ENCODE measurements at places on chromosomes 13 and 19.

GRCh38 chr13:35700671-35701070 lies 224.2 kb upstream of the MAB21L1 start:
- no peak for DNase-seq

DNA sequence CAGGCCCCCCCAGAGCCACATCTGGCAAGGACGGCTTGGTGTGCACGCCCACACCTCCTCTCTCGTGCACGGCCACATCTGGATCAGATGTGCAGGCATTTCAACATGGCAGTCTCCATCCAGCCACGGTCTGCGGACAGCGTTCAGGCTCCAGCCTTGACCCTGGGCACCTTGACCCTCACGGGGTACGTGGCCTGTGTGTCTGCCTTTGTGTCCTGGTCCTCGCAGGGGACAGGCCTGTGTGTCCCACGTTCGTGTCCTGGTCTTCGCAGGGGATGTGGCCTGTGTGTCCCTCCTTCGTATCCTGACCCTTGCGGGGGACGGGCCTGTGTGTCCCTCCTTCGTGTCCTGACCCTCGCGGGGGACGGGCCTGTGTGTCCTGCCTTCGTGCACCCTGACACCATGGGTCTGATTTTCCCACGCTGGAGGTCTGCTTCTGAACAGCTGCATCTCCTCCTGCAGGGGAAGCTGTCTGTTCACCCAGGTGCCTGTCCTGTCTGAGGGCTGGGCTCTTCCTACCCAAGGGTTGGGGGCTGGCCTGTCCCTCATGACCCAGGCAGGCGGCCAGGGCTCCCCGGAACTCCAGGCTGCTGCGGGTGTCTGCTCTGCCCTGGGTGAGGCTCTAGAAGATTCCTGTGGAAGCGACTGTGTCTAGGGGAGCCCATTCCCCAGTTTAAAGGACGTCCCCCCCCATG lies 25.3 kb downstream of the RASA3 start:
- peak; percentile 6 for DNase-seq

DNA sequence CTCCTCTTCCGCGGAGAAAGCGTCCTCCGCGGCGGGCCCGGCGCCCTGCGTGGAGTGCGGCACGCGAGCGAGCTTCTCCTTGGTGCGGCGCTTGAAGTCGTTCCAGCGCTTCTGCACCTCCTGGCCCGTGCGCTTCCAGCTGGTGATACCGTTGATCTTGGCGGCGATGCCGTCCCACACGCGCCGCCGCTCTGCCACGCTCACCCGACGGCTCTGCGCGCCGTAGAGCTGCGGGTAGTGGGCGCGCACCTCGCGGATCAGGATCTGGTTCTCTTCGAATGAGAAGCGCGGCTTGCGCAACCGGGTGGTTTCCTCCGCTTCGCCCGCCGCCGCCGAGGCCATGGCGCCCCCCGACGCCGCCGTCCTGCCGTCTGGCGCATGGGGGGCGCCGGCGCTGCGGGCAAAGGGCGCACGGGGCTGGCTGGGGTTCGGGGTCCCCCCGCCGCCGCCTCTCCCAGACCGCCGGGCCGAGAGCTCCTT lies 941 bp downstream of the MYPOP start:
- DNase-seq = peak; percentile 50

- DNase-seq = no peak
Observed at GRCh38 chr13:48252176-48252575, 19.2 kb downstream of the ITM2B start.

- DNase-seq = no peak
Observed at GRCh38 chr19:39194832-39195542, 1.8 kb upstream of the NCCRP1 start.

DNA sequence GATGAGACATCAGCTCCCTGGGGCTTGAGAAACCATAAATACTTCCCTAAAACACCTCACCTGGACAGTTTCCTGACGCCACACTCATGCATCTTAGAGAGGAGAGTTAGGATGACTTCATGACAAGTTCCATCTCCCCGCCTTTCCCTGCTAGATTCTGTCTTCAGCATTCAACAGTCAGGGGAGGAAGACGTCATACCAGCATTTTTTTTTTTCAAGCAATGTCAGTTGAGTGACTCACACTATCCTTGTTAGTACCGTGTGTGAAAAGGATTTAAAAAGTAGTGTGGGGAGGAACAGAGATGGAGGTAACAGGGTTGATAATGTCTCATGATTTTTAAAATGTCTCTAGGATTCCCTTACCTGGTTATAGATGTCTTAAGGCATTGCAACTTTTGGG lies at the start of gene OR7D2:
TSS of gene OR7D2 (plus strand) at position 79 of the 400 bp plus-strand sequence. CDS start 6,803 bp downstream, outside the sequence.
- no peak for DNase-seq

GRCh38 chr19:28519218-28519779 lies 693.7 kb downstream of the UQCRFS1 start:
- DNase-seq = no peak

DNA sequence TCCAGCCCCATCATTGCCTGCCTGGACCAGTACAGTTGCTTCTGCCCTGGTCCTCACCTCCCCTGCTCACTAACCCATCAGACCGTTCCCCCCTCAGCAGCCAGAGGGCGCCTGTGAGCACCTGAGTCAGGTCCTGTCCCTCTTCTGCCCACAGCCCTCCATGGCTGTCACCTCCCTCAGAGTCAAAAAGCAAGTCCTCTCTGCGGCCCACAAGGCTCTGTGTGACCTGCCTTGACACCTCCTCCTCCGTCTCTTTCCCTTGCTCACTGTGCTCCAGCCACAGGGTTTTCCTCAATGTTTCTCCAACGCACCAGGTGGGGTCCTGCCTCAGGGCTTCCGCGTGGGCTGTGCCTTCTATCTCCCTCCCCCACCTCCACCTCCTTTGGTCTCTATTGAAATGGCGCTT lies 29.4 kb upstream of the PTPRS start:
- peak; percentile 82 for DNase-seq

DNA sequence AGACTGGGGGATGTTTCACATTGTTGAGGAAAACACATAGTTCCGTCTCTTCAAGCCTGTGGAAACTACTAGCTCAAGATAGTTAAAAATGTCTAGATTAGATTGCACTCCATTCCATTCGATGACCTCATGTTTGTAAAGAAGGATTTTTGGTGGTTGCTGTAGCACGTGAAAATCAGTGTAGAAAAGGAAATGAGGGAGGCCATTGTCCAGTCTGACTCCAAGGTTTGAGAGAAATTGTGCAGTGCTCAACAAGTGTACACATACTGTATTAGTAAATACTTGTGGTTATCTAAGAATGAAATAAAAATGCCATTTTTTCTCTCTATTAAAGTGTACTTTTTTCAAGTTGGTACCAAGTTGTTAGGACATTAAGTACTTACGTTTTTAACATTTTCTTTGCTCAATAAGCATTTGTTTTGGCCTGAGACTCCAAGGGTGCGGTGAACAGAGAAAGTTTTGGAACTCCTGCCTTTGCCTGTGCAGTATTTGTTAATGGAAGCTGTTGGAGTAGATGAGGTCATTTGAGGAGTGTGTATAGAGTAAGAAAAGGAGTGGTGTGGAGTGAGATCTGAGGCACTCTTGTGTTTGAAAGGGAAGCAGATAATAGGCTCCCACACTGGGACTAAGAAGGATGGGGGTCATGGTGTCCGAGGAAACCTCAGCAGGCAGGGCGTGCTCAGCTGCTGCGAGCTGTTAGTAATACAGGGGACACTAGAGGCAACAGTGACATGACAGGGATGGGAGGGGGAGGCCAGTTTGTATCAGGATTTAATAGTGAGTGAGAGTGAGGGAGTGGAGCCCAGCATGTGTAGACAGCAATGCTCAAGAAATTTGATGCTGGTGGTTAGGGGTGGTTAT lies 4.4 kb downstream of the WASF3 start:
- no peak for DNase-seq

DNA sequence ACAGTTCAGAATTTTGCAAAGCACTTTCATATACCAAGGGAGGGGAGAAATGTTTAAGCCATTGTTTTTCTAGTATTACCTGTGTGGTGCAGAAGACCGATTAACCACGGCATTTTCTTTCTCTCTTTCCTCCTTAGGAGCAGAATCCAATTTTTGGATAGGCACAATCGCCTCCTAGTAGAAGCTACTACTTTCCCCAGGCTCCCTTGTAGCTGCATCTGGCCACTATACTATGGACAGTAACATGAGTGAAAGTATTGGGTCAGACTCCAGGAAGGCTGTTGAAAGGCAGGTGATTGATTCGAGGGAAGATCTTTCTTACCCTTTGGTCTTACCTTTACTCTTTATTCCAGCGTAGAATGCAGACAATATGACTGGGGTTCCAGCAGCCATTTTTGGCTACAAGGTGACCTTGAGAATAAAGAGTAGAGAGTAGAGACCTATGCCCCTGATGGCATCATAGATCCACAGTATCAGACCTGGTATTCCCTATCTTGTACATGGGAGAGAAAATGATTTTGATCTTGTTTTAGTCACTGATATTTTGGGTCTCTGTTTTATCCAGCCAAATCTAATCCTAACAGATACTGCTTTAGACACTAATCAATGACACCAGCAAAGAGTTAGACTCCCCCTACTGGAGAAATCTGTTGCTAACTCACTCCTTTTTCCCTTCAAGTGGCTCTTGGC lies 77.0 kb downstream of the LRRC63 start:
- no peak for DNase-seq

DNA sequence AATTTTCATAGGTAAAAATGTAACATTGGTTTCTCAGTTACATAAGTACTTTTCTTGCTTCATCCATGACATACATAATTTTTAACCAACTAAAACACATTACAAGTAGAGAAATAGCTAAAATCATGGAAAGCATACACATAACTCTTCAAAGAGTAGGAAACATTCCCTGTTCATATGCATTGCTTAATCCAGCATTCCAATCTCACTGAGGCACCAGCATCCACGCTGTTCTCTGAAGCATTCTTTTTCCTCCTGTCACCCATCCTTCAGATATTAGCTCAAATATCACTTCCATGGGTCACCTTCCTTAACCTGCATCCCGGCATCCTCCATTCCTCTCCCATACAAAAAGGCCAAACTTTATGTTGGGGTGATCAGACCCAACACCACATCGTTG lies 79.1 kb downstream of the ZNF254 start:
- no peak for DNase-seq

GRCh38 chr13:94129490-94129894 lies 350.0 kb downstream of the DCT start:
- peak; percentile 5 for DNase-seq

- no peak for DNase-seq
Observed at GRCh38 chr19:32138416-32138815, 207.0 kb upstream of the ZNF507 start.

GRCh38 chr19:2259336-2259735 lies 3.1 kb upstream of the JSRP1 start:
- no peak for DNase-seq

DNA sequence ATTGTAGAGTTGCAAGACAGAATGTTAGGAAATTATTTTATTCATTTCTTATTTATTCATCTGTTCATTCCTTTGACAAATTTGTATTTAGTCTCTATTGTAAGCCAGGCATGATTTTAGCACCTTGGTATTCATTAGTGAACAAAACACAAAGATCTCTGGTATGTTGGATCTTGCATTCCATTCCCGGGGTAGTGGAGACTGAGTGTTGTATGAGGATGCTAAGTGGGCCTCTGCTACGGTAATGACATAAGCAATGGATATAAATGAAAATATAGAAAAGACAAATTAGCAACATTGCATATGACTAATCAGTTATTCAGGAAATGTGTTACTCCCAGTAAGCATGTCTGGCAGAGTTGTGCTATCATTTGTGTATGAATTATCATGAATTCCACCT lies 449.3 kb downstream of the PCDH17 start:
- DNase-seq = no peak

- no peak for DNase-seq
Observed at GRCh38 chr13:112250788-112251445, 125.2 kb upstream of the SPACA7 start.

DNA sequence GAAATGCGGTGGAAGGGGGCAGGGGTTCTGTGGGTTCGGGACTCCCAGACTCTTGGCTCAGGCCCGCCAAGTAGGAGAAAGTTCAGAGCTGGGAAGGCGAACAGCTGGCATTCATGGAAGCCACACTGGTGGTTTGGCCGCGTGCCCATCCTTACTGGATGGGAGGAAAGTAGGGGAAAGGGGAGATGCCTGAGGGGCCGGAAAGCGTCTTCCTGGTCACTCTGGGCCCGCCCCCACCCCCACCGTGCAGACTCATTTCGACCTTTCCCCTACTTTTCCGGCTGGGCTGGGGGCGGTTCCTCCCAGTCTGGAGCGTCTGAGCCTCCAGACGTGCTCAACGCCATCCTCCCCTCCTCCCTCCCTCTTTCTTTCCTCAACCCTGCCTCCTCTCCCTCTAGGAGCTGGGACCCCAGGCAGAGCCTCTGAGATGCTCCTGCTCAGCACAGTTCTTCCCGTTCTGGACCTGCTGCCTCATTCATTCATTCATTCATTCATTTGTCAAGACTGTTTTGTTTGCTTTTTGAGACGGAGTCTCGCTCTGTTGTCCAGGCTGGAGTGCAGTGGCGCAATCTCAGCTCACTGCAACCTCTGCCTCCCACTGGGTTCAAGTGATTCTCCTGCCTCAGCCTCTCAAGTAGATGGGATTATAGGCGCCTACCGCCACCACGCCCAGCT lies 3.5 kb downstream of the ANGPTL4 start:
- DNase-seq = no peak

- DNase-seq = no peak
Observed at GRCh38 chr13:39035204-39035603, 2.7 kb downstream of the PROSER1 start.

DNA sequence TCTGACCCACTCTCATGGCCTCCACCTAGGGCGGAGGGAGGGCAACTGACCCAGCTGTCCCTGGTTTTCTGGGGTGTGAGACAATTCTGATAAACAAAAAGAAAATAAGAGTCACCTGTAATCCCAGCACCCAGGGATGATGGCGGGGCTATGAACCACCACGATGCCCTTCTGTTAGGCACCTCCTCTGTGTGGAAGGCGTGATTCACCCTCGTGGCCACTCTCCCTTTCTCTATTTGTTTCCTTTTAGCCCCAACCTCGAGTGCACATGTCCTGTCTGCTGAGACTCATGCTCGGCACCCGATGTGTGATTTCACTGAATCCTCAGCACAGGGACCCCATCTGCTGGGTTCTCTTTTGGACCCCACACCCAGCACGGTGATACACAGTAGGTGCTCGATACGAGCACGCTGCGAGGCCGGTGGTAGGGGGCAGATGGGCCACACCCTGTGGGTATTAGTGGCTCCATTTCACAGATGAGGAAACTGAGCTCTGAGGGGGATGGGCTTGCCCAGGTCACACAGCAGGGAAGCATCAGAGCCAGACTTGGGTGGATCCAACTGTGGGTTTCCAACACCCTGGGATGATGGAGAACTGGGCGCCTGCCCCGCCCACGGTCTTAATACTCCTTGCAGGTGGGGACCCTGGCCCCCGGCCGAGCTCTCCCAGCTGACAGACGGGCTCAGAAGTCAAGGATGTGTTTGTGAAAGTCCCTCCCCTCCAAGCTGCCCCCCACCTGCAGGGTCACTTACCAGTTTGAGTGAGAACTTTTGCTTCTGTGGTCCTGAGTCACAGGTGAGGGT lies 24.9 kb downstream of the VRK3 start:
- peak; percentile 31 for DNase-seq

GRCh38 chr19:35789978-35790944 lies 14.9 kb downstream of the ARHGAP33 start:
- no peak for DNase-seq

- DNase-seq = no peak
Observed at GRCh38 chr19:23957660-23958281, 43.1 kb downstream of the ZNF726 start.
